Motor neuron (in vitro differentiated cells): ENCODE measurements at places on chromosomes 2 and 18. TPM values are rescaled to one million over a fixed set of nuclear protein-coding genes. Genes with fewer than 3 reads are reported as not detected.

DNA sequence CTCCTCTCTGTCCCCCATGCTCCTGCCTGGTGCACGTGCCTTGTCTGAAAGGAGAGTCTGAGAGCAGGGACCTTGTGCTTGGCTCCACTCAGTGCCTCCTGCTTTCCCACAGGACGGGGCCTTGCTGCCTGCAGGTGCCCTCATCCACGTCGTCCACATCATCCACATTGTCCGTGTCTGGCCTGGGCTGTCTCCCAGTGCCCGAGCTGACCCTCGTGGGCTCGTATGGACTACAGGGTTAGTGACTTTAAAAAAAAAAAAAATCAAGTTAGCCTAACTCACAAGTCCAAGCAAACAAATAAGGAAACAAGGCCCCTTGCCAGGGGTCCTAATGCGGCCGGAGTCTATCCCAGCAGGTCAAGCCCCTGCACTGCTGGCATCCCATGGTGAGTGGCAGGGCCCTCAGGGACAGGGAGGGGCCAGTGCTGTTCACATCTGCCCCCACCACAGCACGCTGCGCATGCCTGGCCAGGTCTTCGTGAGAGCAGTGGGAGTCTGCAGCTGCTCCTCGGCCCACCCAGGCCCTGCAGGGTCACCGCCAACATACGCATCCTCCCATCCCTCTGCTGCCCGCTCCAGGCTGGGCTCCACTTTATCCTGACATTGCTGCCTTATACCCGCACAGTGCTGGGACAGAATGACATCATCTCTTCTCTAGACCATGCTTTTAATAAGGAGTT, 232.6 kb downstream of the NDUFA10 start:
- ATAC-seq, result peak; percentile 33

DNA sequence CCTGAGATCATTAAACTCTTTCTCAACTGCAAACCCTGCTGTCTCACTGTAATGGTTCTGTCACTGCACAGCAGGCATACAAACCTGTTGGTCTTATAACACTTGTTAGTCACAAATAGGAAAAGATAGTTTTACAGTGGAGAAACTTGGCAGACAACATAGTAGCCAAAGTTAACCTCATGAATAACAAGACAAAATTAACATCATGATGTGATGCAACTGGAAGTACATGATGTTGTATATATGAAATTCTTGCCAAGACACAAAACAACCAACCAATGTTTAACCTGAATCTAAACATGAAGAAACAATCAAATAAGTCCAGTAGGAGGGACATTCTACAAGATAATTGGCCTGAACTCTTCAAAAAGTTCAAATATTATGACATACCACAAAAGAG, 189.3 kb downstream of the RNF152 start:
- no peak for ATAC-seq

DNA sequence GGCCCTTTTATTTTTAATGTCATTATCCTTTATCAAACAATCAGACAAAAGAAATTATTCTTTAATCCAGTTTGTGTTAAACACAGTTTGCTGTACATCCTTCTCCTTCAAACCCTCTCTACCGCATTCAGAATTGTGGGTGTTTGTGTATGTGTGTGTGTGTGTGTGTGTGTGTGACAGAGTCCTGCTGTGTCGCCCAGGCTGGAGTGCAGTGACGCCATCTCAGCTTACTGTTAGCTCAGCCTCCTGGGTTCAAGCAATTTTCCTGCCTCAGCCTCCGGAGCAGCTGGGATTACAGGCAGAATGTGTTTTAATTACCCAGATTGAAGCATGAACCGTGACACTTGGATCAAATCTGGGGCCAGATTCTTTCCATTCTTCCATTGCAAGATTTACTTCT, 723.7 kb downstream of the DCDC2C start:
- ATAC-seq, result no peak

The LRRFIP1 gene
- 23.2 and 24.4 TPM in 2 replicates for total RNA-seq

- no peak for ATAC-seq
Observed at GRCh38 chr2:98516571-98516970, 71.9 kb downstream of the INPP4A start.
